RWPE2 (cell line): ENCODE measurements at places on chromosomes 1 and 21.

- no peak for DNase-seq
Measured at GRCh38 chr21:33196941-33197374, 32.8 kb upstream of the IFNAR2 start.

DNA sequence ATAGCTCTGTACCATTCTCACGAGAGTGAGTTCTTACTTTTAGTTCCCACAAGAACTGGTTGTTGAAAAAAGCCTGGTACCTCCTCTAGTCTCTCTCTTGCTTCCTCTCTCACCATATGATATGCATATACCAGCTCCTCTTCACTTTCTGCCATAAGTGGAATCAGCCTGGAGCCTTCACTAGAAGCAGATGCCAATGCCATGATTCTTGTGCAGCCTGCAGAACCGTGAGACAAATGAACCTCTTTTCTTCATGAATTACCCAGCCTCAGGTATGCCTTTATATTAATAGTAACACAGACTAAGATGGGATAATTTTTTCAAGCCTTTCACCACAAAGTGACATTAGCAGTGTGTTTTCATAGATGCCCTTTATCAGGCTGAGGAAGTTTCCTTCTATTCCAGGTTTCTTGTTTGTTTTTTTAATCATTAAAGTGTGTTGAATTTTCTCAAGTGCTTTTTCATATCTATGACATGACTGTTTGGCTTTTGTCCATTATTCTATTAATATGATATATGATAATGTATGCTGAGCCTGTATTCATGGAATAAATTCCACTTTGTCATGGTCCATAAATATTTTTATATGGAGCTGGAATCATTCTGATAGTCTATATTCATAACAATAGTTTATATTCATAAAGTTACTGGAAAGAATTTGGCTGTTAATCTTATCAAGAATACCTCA lies 40.7 kb upstream of the C1orf185 start:
- no peak for DNase-seq

DNA sequence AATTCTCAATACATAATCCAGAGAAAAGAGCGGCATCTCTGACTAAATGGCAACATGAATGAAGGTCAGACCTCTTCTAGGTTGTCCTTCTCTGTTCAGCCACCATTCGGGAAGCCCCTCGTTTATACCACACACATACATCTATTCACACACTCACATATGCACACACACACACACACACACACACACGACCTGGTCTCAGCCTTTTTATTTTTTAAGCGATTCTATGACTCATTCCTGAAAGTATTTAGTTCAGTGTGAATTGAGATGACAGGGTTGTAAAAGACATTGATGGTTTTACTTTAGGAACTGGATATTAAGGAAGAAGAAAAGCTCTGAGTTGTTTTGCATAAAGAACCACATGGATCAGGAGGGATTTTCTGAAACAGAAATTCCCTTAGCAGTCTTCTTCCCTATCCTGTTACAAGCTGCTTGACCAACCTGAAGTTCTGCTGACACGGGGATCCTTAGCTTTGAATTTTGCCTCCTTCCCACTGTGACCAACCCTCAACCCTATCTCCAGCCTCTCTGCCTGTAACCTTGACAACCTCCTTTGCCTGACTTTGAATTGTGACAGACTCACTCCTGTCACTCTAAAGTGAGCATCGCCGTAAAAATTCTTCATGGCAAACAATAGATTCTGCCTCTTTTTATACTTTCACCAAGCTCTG lies 383.1 kb upstream of the ESRRG start:
- no peak for DNase-seq

- no peak for DNase-seq
Measured at GRCh38 chr1:55617288-55617982, 402.3 kb upstream of the USP24 start.

DNA sequence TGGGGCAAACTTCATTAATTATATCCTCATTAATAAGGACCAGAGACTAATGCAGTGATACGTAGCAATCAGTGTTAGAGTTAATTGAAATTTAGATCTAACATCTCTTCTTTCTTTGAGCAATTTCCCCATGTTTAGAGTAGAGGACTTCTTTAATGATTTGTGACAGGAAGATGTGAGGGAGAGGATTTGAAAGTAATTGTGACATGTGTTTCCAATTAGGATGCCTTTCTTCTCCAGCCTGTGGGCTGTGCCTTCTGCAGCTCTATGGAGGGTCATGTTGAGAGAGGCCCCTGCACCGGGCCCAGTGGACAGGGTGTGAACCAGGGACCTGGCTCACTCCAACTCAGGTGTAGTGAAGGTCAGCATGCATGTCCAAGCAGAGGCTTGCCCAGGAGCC lies 103.0 kb downstream of the GREM2 start:
- DNase-seq: no peak

DNA sequence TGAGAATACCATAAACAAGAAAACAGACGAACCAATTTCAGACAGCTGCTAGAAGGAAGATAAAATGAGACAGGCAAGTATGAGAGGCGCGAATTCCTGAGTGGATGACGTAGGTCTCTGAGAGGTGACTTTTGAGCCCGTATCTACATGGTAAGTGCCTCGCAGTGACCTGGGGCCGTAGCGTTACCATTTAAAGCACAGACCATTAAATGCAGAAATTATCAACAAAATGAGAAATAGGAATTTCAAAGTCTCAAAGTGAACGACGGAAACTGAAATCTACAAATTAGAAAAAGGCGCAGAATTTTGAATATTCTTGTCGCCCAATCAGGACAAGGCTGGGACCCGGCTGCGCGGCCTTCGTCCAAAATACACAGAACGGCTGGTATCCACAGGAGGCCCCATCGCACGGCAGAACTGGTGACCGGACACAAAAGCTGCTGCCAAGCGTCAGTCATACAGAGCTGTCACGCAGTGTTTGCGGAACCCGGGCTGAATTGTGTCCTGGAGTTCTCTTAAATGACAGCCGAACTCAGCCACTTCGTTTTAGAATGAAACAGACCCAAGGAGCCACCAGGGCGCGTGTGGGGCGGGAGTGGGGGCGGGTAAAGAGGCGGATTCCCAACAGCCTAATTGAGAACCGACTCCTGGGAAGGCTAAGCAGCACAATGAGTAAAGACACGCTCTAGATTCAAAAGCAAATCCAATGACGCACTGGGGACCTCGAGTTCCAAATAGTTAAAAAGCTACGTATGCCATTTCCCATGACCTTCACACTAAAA lies 13.8 kb upstream of the BOLA1 start:
- DNase-seq: peak; percentile 82

GRCh38 chr1:114703242-114703641 lies 7.9 kb upstream of the AMPD1 start:
- no peak for DNase-seq

- no peak for DNase-seq
Measured at GRCh38 chr1:36673202-36673601, 190.5 kb upstream of the CSF3R start.

- DNase-seq: no peak
Measured at GRCh38 chr1:208242941-208243526, 1.1 kb downstream of the PLXNA2 start.

DNA sequence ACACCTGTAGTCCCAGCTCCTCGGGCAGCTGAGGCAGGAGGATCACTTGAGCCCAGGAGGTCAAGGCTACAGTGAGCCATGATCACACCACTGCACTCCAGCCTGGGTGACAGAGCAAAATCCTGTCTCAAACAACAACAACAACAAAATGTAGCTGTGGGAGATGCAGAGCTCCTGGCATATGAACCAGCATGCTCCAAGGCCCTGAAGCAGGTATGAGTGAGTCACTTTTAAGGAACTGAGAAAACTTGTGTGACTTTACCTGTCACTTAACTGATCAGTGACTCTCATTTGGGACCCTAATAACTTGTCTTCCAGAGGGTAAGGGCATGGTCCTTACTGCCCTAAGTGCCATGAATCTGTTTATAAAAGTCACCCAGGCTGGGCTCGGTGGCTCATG lies 19.4 kb upstream of the TMEM222 start:
- no peak for DNase-seq

DNA sequence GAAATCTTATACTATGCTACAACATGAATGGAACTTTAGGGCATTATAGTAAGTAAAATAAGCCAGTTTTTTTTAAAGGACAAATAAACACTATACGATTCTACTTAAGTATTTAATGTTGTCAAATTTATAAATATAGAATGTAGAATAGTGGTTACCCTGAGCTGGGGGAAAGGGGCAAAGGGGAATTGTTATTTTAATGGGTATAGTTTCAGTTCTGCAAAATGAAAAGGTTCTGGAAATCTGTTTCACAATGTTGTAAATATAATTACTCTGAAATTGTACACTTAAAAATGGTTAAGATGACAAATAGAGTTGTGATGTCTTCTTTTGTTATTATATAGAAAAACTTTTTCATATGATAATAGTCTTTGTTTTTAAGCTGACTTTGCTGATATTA lies 366.3 kb downstream of the MRPL39 start:
- no peak for DNase-seq

- no peak for DNase-seq
Measured at GRCh38 chr1:178629252-178630154, 95.5 kb upstream of the RALGPS2 start.

DNA sequence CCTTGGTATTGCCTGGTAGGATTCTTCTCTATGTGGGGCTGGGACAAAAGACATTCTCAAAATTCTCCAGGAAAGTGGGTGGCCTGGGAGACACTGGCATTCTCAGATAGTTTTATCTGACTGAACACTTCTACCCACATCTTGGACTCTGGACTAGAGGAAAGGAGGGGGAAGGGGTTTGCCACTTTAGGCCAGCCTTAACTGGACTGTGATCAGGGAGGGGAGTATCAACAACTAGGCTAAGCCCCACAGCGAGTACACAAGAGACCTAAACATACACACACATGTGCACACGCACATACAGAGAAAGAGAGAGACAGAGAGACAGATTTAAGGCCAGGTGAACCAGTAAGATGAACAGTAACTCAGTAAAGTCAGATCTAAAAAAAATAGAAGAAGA lies 1.2 kb upstream of the SEMA6C start:
- DNase-seq: no peak

GRCh38 chr1:6599141-6599975 lies 3.3 kb downstream of the KLHL21 start:
- DNase-seq: peak; percentile 80

DNA sequence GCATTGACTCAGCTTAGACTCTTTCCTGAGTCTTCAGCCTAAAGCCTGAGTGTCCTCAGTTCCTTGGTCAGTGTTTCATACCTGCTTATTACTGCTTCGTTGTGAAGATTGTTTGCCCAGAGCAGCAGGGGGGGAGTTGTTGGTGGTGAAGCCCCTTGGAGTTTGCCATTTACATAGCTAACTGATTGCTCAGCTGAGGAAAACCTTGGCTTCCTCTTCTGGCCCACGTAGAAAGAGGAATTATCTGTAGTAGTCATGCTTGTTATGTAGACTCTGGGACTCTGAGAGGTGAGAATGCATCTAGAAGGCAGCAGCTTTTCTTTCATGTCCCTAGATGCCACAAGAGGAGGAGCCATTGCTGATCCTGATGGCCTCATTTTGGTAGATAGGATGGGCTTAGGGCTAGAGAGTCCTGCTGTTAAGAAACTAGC lies 125.9 kb downstream of the MAST2 start:
- no peak for DNase-seq

GRCh38 chr1:25533775-25534409 lies 9.5 kb upstream of the LDLRAP1 start:
- DNase-seq: no peak

DNA sequence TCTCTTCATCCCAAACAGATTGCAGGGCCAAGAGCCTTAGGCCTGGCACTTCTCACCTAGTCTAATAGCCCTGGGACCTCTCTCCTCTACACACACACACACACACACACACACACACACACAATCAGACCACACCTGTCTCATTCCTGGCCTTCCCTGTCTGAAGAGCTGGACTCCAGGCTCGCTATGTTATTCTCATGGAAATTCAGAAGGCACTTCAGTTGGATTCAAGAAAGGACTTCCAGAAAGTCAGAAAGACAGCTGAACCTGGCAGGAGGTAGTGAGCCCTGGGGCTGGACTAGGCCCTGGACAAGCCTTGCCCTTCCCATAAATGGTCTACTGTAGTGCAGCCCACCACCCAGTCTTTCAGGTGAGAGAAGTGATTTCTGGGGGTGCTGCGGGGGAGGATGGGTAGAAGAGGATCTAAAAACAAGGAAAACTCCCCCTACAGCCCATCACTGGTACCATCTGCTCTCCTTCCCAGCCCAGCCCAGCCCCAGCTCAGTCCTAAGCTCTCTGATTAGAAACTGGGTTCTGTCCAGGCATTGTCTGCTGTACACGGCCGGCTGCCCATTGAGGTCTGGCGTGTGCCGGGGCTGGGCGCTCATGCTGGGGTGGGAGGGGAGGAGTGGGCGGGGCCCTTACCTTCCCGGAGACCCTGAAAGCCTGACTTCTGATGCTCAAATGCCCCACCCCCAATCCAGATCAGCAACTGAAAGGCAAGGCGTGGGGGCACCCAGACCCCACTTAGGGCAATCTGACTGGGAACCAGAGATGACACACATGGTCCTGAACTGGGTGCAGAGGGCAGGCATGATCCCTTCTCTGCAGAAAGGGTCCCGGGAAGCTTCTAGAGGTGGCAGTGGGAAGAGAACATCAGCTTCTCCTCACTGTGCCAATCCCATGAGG lies 2.5 kb downstream of the KIF21B start:
- no peak for DNase-seq

DNA sequence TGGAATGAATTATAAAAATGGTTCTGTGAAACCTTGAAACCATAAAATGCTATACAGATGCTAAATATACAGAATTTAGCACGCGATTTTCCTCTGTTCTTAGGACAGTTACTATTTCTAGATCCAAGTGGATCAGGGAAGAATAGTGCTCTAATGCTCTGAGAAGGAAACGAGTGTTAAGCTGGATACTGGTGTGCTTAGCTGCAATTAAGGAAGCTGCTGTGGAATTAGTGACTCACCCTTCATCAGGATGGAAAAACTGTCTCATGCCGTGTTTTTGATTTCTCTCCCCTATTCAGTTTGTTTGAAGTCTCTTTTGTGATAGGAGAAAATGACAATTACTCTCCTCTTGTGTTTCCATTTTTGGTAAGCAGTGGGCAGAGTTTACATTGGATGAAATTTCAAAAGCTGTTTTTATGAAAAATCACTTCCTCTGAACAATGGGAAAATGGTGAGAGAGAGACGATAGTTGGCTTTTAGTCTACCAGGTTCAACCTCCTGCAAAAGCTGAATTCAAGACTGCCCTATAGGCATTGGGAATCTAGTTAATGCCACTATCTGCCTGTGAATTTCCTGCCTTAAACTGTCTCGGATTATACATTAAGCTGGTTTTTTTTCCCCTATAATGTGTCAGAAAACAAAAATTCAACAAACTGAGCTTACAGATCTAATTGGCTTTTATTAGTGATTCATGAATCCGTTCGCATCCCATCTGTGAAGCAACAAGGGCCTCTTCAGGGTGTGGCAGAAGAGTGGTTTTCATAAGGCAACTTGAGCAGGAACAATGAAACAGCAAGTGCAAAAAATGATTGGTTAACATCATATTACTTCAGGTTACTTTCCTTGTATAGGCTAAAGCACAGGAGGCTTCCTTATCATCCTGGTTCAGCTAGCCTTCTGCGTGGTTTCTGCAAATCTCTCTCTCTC lies 179.8 kb downstream of the ST6GALNAC3 start:
- no peak for DNase-seq

GRCh38 chr21:26655460-26655859 lies 82.4 kb upstream of the CYYR1 start:
- DNase-seq: no peak
